Osteoblast (primary cell): ENCODE measurements at places on chromosomes 16 and 17. TPM values are rescaled to one million over a fixed set of nuclear protein-coding genes. Genes with fewer than 3 reads are reported as not detected.

GRCh38 chr16:49061137-49061714, 220.4 kb downstream of the CBLN1 start:
- DNase-seq: no peak

- DNase-seq: peak; percentile 80
Observed at GRCh38 chr17:44761932-44762810, 3.4 kb downstream of the ADAM11 start.

GRCh38 chr17:4588391-4588790, 4.1 kb downstream of the SMTNL2 start:
- peak; percentile 71 for DNase-seq

GRCh38 chr16:52584354-52585320, 37.7 kb upstream of the TOX3 start:
- DNase-seq: no peak

Gene TCAP
- total RNA-seq: 0.29 and 0.36 TPM in 2 replicates

GRCh38 chr17:44797802-44798201, 32.3 kb downstream of the GJC1 start:
- no peak for DNase-seq

GRCh38 chr17:64209983-64210382, 53.1 kb downstream of the TEX2 start:
- DNase-seq: no peak
